Neural progenitor cell (in vitro differentiated cells): ENCODE measurements at places on chromosomes 2 and 18.

DNA sequence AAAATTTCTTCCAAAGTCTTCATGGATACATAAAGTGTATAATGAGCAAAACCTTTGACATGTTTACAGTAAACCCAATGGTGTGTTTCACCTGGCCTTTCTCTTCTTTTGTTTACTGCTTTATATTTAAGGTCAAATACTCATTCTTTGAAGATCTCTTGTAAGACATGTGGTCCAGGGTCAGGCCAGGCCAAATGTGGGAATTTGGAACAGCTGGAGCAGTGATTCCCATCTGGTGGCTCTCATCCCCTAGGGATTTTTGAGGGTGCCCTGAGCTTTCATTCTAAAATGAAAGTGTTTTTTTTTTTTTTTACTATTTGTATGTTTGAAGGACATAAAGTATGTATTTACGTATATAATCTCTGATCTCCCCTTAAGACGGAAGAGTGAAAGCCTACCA lies 13.8 kb upstream of the MGAT5 start:
- no peak for DNase-seq

DNA sequence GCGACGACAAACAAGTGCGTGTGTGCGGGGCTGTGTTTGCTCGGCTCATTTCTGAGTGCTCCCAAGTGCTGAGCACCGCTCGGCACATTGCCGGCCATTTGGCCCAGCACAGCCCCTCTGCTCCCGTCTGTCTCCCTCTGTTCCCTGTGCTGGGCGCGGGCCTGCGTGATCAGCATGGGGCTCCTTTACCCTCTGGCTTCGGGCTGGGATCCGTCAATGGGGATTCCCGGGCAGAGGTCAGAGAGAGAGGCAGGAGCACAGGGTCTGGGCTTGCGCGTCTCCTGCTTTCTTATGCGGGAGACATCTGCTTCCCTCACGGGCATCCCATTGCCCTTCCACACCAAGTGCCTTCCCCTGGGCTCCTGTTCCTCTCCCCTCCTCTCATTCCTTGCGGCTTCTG lies 234.0 kb downstream of the ACKR3 start:
- DNase-seq = no peak

DNA sequence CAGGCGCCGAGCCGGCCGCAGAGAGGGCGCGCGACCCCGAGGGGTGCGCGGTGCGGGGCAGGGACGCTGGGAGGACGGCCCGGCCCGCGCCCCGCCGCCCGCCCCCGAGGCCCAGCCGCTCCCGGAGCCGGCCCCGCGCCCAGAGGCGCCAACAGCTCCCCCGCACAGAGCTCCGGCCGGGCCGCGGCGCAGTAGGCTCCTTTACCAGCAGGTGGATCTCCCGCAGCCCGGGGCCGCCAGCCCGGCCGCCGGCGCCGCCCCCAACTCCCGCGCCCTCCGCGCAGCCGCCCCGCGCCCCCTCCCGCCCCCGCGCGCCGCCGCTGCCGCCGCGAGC lies 258 bp downstream of the MGAT4A start:
- DNase-seq = no peak

DNA sequence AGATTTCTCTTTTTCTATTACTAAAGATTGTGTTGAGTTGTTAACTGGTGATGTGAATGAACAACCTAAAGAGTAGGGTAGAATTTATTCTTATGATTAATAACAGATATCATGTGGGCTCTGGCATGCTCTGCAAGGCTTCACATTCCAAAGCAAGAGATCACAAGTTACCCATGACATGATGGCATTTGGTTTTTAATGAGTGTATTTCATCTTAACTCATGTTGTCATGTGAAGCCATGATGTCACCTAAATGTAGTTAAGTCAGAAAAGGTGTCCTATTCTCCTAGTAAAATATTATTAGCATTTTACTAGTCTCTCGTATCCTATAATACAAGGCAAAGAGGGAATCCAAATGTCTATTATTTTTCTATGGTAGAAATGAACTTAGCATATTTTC lies 678.0 kb downstream of the ARHGAP15 start:
- no peak for DNase-seq

GRCh38 chr18:77052983-77053309 lies 79.6 kb downstream of the MBP start:
- no peak for DNase-seq

DNA sequence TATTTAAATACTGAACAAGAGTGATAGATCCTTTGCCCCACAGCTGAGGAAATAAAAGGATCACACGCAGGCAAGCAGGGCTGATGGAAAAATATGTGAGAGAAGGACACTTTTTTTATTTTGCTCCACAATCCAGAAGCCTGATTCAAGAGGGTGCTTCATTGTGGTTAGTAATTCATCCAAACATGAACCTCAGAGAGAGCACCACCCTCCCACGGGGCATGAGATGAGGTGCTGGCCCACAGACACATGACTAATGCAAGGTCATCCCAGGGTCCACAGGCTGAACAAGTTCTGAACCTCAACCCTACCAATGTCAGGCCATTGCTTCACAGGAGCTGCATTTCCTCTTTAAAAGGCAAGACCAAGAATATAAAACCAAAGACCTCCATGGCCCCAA lies 239.6 kb downstream of the MREG start:
- DNase-seq = no peak

GRCh38 chr2:207663870-207664545 lies 38.8 kb upstream of the METTL21A start:
- DNase-seq = no peak

DNA sequence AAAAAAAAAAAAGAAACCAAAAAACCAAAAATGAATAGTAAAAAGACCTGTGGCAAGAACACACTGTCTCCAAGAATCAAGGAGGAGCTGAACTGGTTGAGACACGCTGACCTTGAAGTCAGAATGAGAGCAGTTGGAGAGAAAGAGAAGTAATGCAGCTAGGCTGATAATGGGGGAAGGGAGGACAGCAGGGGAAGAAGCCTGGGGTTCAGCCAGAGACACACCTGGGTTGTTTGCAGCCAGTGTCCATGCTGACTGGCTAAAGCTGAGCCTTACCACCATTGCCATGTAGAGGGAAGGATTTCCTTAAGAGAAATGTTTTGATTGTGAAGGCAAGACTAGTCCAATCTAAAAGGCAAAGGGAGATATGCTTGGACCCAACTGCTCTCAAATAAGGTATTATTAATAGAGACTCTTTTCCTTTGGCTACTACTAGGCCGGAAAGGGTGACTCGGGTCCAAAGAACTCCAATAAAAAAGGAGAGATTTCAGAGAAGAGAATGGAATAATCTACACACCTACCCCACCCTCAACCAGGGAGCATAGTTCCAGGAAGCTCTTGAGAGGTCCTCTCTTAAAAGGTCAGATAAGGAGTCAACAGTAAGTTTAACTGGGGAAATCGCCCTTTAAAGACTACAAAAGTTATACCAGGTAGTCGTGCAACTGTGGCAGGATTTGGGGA lies 25.2 kb upstream of the REL start:
- DNase-seq = no peak

DNA sequence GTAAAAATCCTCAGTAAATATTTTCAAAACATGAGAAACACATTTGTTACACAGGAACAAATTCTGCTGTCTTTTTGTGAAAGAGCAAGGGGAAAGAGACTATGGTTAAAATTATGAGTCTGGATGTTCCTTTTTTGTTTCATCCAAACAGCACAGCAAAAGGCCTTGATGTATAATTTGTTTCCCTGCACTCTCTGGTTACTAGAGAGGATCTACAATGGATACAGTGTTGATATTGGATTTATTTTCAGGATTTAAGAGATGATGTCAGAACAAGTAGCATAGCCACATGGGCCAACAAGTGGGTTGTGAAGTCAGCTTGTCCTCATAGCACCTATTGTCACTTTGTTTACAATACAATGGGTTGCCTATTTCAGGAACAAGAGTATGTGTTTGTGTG lies 11.3 kb upstream of the ERBB4 start:
- DNase-seq = no peak

DNA sequence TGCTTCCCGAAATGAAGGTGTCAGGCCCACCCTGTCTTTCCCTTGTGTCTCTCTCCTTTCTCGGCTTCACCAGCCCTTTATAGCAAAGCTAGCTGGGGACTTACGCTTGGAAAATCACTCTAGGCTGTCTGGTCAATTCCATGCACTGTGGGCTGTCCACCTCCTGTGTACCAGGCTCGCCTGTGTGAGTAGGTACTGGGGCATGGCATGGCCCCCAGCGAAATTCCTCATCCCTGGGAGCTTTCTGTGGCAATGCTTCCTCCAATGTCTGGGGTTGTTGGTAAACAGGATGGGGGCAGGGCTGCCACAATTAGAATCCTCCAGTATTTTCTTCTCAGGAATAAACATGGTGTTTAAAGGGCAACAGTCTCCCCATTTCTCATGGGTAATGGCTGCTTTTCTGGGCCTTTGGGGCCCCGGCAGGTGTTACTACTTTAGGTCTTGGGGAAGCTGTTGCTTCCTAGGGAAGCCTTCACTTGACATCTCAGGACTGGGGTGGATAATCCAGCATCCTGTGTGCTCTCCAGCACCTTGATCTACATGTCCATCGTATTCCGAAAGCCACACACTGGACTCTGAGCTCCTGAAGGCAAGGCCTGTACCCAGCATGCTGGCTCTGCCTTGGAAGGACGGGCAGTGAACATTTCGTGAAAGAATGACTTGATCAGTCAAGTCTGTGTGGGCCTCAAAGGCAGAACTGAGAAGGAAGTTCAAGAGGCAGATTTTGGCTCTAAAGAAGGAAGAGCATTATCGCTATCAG lies 21.1 kb downstream of the RHOB start:
- DNase-seq = no peak
